ENCODE measurements at places on chromosomes 7 and 10.

GRCh38 chr10:130022511-130023299 lies 58.6 kb upstream of the EBF3 start:
- DNase-seq = no peak

GRCh38 chr7:67021260-67021659 lies 24.6 kb downstream of the TYW1 start:
- DNase-seq = no peak

- DNase-seq = no peak
These were observed 36.7 kb upstream of the PSAP start for GRCh38 chr10:71887743-71888142.

GRCh38 chr7:29444267-29444666 lies 119.4 kb upstream of the PRR15 start:
- no peak for DNase-seq

GRCh38 chr7:23467291-23467805 lies 2.9 kb downstream of the IGF2BP3 start:
- DNase-seq = no peak
